ENCODE measurements at places on chromosomes 4 and X.
A peak's percentile ranks its signal among the peaks of the same experiment; 100 is the strongest.

GRCh38 chrX:56765811-56766553, 36.9 kb downstream of the NBDY start:
- DNase-seq = no peak

- no peak for DNase-seq
Observed at GRCh38 chrX:113747274-113747973, 836.5 kb upstream of the HTR2C start.

DNA sequence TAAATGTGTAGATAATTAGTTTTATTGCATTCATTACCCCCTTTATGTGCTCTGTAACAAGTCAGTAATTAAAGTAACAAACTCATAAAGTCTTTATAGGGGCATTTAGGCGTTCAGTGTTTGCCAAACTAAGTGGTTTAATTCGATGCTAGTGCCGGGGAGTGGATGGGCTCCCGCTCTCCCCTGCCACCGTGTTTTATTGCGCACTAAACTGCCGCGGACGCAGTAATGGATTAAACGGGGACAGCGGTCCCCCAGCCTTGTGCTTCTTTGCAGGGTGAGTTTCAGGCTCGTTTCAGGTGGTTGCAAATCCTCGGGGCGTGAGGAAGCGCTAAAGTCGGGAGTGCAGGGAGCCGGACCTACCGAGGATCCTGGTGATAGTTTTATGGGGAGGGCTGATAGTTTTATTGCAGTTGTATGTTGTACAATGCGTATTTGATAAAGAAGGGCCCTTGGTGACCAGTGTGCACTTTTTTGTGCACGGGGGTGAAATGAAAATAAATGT, 1.6 kb upstream of the PHOX2B start:
- no peak for DNase-seq

- DNase-seq = peak; percentile 35
Observed at GRCh38 chr4:26088433-26088928, 174.5 kb downstream of the SMIM20 start.

DNA sequence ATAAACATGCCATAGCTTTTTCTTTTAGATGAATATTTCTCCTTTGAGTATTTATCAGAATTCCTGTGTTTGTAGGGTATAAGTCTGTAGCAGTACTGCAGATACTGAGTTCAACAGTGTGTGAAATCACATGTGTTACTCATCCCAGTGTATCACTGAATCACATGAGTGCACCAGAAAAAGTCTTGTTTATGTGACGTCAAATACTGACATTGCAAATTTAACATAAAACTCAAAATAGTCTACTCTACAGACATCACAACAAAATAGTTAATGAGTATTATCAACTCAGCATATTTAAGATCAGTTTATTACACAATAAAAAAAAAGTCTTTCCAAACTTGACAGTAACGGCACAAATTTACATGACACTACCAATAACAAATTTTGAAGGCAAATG, 221.3 kb downstream of the DCTD start:
- DNase-seq = no peak

GRCh38 chr4:120703908-120704307, 218.6 kb downstream of the PRDM5 start:
- no peak for DNase-seq

- DNase-seq = no peak
Observed at GRCh38 chr4:85149676-85150075, 183.2 kb upstream of the WDFY3 start.

DNA sequence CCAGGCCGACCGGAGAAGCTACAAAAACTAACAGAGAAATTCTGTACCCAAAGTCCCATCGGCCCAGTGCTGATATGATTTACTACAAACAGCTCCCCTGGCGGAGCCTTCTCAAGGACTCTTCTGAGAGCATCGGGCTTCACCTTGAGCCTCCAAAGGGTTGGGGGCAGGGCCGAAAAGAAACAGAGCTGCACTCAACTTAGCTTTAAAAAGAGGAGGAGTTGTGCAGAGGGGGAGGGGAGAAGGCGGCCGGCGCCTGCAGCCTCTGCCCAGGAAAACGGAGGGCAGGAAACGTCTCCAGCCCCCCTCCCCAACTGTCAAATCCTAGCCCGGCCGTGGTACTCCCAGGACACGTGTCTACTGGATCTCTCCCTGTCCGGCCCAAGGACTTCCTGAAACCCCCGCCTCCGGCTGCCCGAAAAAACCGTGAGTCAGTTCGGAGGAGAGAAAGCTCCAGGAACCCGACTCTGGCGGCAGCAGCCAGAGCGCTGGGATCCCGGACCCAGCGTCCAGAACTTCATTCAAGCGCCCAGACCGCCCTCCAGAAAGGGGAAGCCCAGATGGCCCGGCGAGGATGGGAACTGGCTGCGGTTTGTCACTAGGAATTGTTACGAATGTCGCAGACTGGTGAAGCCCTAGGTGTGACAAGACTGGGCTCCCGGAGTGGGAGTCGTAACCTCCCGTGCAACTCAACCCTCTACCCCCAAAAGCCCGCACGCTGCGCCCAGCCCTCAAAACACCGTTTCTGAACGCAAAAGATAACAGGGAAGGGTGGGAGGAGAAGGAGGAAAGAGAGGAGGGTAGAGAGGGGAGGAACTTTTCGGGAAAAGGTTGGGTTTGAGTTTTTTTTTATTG, 973 bp downstream of the ADAMTS3 start:
- DNase-seq = peak; percentile 23

- no peak for DNase-seq
Observed at GRCh38 chrX:24201216-24201615, 51.7 kb downstream of the ZFX start.

DNA sequence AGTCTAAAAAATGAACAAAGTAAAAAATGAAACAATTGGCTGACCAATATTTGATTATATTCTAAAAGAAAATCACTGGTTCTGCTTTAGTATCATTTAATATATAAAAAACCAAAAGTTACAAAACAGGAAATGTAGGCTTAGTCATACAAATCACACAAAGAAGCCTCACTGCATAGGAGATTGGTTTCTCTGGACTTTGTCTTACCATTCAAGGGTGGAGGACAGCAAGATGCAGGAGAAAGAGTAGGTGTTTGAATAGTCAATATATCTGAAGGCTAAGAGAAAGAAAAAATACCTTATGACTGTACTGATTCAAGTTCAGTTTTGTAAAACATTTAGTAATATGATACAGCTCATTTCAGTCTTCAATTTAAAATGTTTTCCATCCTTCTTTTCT, 28.6 kb upstream of the TAF9B start:
- DNase-seq = no peak

DNA sequence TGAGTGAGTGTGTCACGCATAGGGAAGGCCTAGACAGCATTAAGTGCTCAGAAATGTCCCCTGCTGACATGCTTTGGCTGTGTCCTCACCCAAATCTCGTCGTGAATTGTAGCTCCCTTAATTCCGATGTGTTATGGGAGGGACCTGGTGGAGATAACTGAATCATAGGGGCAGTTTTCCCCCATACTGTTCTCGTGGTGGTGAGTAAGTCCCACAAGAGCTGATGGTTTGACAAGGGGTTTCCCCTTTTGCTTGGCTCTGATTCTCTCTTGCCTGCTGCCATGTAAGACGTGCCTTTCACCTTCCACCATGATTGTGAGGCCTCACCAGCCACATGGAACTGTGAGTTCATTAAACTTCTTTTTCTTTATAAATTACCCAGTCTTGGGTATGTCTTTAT, 78.0 kb downstream of the NSUN7 start:
- DNase-seq = no peak

GRCh38 chrX:153836921-153837320, 6.6 kb upstream of the PDZD4 start:
- no peak for DNase-seq

DNA sequence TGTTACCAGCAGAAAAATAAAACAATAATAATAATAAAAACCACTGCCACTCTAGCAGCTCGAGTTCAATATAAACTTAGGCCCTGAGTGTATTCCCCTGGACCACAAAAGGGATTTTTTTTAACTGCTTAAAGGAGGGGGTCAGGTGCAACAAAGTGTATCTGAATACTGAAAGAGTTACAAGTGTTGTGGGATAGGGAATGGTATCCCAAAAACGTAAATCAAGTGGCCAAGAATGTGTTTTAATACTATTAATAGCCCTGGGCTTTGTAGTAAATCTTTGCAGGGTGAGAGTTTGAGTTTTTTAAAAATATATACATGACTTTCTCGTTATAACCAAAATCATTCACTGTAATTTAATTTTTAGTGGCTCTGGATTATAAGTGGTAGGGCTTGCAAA, 860.1 kb upstream of the INTU start:
- no peak for DNase-seq

- DNase-seq = no peak
Observed at GRCh38 chr4:117293784-117294183, 208.4 kb upstream of the TRAM1L1 start.

DNA sequence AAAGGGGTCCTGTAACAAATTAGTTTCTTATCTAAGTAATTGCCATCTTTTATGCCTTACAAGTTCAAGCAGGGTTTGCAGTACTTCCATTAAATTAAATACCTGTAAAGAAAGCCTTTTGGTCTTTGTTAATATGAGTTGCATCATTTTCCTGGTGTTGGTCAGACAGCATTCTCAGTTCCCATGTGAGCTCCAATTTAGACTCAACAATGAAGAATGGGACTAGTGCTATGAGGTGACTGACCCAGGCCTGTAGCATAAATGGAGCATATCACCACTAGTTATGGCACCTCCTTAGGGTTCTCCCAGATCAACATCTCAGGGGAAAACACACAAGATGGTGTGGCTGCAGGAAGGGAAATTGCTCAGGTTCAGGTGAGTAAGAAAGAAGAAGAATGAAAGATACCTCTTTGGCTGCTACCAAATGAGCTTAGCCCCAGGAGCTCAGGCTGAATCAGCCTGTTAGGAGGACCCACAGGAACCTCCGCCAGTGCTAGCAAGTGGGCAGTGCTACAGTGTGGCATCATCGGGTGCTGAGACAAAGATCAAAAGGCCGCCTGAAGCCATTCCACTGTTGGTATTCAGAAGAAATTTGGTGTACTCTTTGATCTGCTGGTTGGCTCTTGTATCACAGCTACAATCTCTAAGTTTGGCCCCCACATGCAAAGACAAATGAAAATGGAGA, 1.8 kb downstream of the TTC29 start:
- no peak for DNase-seq

DNA sequence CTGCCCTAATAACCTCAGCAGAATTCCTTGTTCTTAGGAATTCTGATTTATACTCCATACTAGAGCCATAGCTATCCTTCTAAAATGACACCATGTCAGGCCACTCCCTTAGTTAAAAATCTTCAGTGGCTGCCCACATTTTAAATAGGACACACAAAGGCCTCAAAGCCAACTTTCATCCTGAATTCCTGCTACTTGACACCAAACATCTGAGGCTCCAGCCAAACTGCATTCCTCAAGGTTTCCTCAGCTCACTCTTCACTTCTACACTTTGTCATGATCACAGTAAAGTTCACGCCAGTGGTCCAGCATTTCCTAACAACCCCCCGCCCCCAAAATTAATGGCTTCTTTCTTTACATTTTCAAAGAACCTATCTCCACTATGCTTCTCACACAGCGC, 124.3 kb downstream of the ADGRA3 start:
- DNase-seq = no peak

DNA sequence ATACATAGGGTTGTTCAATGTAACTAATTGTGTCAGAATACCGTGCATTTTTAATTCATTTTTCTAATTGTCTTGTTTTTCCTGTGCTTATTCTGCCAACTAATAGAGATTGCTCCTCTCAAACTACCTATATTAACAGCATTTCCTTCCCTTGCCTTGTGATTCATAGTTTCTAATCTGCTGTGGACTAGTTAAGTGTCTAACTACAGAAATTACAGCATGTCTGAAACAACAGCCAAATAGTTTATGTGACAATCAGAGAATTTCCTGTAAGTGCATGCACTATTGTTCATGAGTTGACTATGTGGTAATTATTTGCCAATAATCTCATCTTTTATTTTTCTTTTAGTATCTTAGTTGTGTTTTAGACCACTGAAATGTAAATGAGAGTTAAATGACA, 4.1 kb upstream of the SEC24B start:
- DNase-seq = no peak

DNA sequence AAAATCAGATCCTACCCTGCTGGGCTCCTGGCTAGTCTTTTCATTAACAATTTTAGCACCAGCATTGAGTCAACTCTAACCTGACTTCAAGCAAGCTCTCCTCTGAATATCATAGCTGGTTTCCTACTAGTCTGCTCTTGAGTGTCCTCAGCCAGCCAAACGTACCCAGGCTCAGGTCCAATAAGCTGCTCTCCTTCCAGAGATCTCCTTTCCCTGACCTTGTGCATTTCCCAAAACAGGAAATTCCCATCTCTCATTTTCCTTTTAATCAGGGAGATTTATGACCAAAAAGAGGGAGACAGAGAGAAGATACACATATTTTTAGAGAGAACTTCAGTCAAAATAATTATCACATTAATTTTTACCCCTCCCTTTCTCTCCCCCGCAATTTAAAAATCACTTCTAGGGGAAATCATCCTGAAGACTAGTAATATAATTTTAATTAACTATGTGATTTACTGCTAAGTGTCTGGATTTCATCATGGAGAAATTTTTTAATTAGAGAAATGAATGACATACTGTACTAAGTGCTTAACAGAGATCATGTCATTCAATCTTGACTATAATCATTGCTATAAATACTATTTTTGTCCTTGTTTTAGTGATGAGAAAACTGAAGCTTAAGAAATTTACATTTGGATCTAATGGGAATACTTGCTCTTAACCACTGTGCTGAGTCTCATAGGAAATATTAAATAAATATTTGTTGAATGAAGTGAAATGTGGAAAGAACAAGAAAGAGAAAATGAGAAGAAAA, 421.7 kb upstream of the INTU start:
- DNase-seq = no peak

- DNase-seq = no peak
Observed at GRCh38 chr4:95910749-95911148, 70.9 kb downstream of the PDHA2 start.

DNA sequence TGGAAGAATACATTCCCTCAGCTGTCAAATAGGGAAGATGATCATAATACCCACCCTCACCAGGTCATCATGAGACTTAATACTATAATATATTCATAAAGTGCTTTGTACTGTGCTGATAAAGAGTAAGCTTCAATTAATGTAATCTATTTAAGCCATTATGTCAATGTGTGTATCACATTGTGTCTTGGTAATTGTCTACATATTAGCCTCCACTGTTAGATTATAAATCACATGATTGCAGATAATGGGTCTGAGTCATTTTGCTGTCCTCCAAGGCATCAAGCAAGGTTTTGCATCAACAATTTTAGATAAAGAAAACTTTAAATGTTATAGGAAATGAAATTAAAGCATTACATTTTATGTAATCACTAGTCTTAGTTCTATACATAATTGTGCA, 45.2 kb upstream of the CEP135 start:
- DNase-seq = no peak

GRCh38 chrX:99654188-99654587, 755.9 kb downstream of the PCDH19 start:
- no peak for DNase-seq

- DNase-seq = no peak
Observed at GRCh38 chr4:39043861-39044363, 11.7 kb upstream of the TMEM156 start.

- no peak for DNase-seq
Observed at GRCh38 chr4:73234712-73235111, 23.9 kb downstream of the ANKRD17 start.

- no peak for DNase-seq
Observed at GRCh38 chrX:13698432-13698831, 9.5 kb downstream of the RAB9A start.

All from activated CD8-positive, alpha-beta T cell treated with anti-CD3 and anti-CD28 coated beads, Interleukin-2, amount 10 ng/mL, durations not matched to agents 7 days and 5 days (primary cell).